ENCODE measurements at places on chromosomes 2 and 18.

- no peak overlapping the region for H3K27ac ChIP-seq
- no peak for DNase-seq
- no peaks in the 10 kb centered on the region for H3K4me1 ChIP-seq
- no peaks in the 10 kb centered on the region for H3K27me3 ChIP-seq
- H3K4me3 ChIP-seq = no peak overlapping the region
These were observed 830.4 kb downstream of the DCDC2C start for GRCh38 chr2:4533806-4534205.

GRCh38 chr2:84857566-84857965 is 23.3 kb downstream of the TRABD2A start:
- no peak for DNase-seq
- H3K27ac ChIP-seq = peak overlapping the region; percentile 87
- H3K27me3 ChIP-seq = no peaks in the 10 kb centered on the region
- H3K4me1 ChIP-seq = peaks cover 92% of the 10 kb centered on the region
- H3K4me3 ChIP-seq = no peak overlapping the region
- H3K36me3 ChIP-seq = peaks cover 75% of the 10 kb centered on the region

DNA sequence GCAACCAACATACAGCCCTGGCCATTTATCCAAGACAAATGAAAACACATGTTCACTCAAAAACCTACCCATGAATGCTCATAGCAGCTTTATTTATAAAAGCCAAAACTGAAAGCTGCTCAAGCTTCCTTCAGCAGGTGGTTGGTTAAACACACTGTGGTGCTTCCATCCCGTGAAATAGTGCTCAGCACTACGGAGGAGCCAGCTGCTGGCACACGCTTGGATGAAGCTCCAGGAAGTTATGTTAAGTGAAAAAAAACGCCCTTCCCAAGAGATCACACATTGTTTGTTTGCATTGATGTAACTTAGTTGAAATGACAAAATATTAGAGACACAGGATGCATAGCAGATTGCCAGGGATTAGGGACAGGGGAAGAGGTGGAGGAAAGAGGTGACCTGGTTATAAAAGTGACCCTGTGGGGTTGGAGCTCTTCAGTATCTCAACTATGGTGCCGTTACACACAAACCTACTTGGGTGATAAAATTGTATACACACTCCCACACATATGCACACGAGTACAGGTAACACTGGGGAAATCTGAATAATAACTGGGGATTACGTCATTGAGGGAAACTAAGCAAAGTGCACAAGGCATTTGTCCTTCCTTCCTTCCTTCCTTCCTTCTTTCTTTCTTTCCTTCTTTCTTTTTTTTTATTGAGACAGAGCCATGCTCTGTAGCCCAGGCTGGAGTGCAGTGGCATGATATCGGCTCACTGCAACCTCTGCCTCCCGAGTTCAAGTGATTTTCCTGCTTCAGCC is 6.2 kb upstream of the ALPG start:
- peaks cover 12% of the 10 kb centered on the region for H3K27me3 ChIP-seq
- no peaks in the 10 kb centered on the region for H3K36me3 ChIP-seq
- no peak overlapping the region for H3K4me3 ChIP-seq

- no peak overlapping the region for H3K27ac ChIP-seq
- DNase-seq = peak; percentile 81
- peaks cover 7% of the 10 kb centered on the region for H3K4me1 ChIP-seq
- H3K4me3 ChIP-seq = no peak overlapping the region
- peaks cover 55% of the 10 kb centered on the region for H3K27me3 ChIP-seq
These were observed 3.5 kb downstream of the CDK5R2 start for GRCh38 chr2:218962859-218963492.

- H3K27me3 ChIP-seq = peaks cover 35% of the 10 kb centered on the region
- H3K4me3 ChIP-seq = peak overlapping the region; percentile 48
- H3K27ac ChIP-seq = no peak overlapping the region
These were observed 21.9 kb upstream of the PAX3 start for GRCh38 chr2:222320436-222321395.

DNA sequence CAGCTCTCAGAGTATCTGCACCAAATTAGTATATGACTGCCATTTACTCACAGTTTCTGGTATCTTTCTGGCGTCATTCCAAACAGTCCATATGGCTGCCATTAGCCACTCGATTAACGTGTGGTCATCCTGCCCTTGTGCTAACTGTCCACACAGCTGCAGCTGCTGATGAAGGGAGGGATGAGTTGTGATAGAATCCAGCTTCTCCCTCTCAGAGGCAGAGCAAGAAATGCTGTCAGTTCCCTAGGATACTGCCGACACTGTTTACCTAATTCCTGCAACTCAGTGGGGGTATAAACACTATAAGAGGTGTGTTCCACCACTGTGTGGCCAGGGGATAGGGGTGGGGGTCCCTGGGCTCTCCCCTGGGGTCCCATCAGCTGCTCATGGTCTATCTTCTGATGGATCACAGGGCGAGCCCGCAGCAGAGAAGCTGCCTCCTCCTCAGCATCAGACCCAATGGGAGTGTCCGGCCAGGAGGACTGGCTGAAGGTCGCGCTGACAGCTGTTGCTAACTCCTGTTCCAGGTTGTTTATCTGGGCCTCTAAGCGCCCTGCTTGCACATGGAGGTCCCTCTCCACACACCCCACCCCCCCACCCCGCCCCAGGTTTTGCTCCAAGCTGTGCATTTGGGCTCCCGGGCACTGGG is 17.3 kb upstream of the KLHL23 start:
- H3K27me3 ChIP-seq = no peaks in the 10 kb centered on the region
- H3K4me3 ChIP-seq = no peak overlapping the region
- DNase-seq = no peak
- no peaks in the 10 kb centered on the region for H3K36me3 ChIP-seq

- H3K4me1 ChIP-seq = peaks cover 35% of the 10 kb centered on the region
- DNase-seq = no peak
- H3K4me3 ChIP-seq = no peak overlapping the region
- H3K36me3 ChIP-seq = no peaks in the 10 kb centered on the region
These were observed 52.3 kb upstream of the SPAG16 start for GRCh38 chr2:213231966-213232365.

DNA sequence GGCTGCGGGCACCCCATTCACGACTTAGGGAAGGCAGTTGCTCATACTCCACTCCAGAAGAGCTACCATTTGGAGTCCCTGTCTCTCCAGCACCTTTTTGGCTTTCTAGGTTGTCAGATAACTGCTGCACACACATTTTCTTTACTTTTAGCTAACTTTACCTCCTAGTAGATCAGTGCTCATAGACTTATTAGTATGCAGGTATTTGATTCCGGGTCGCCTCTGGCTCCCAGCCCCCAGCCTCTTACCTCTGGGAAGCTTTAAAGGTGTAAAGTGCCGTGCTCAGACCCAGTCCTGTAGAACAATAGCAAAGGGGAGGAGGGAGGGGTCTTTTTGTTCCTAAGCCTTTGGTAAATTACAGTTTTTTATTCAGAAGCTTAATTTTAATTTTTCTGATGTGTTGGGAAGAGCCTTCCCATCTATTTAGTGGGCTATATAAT is 102.9 kb downstream of the SPTBN1 start:
- peak overlapping the region; percentile 90 for H3K27ac ChIP-seq
- peaks cover 42% of the 10 kb centered on the region for H3K36me3 ChIP-seq
- H3K4me1 ChIP-seq = peaks cover 44% of the 10 kb centered on the region
- H3K4me3 ChIP-seq = peak overlapping the region; percentile 93
- H3K27me3 ChIP-seq = no peaks in the 10 kb centered on the region
- no peak for DNase-seq

DNA sequence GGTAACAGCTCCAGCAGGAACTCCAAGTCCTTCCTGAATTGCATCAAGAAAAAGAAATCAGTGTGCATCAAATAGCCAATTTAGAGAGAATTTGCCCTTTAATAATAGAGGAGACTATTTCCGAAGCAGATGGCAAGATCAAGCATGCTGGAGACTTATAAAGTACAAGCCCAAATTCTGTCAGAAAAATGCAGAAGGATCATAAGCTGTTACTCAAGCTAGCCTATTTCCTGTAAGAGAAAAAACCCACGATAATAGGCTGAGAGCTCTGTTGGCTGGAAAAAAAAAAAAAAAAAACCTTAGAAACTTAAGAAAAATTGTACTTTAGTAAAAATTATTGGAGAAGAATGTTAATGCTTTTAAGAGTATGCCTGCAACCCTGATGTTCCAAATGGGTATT is 24.4 kb upstream of the ITM2C start:
- DNase-seq = no peak
- peaks cover 18% of the 10 kb centered on the region for H3K27me3 ChIP-seq
- H3K4me1 ChIP-seq = peaks cover 3% of the 10 kb centered on the region

Data from activated CD8-positive, alpha-beta T cell treated with anti-CD3 and anti-CD28 coated beads, Interleukin-2, amount 10 ng/mL, durations not matched to agents 7 days and 5 days (primary cell).